ENCODE measurements at places on chromosomes 11 and 22.

DNA sequence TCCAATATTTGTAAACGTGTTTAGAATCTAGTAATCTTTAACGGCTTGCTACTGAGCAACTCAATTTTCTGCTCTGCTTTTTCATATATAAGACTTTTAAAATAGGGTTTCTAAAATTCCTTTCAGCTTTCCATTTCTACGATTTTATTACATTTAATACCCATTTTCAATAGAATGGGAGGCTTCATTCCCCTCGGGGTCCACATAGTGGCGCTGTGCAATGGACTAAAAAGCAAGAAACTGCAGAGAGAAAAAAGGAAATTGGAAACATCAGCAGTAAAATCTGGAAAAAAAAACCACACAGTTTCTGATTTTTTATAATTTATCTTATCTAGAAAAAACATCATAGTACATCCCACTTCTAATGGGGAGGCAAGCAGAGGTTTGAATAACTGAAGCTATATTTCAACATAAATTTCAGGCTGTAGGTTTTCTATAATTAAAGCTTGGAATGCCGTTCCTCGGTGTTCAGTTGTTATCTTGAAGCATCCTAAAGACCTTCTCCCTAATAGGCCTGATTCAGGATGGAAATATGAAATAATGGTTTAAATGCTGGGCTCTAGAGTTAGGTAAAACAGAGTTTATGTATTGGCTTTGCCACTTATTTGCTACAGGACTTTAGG, 18.7 kb upstream of the JHY start:
- DNase-seq: no peak

DNA sequence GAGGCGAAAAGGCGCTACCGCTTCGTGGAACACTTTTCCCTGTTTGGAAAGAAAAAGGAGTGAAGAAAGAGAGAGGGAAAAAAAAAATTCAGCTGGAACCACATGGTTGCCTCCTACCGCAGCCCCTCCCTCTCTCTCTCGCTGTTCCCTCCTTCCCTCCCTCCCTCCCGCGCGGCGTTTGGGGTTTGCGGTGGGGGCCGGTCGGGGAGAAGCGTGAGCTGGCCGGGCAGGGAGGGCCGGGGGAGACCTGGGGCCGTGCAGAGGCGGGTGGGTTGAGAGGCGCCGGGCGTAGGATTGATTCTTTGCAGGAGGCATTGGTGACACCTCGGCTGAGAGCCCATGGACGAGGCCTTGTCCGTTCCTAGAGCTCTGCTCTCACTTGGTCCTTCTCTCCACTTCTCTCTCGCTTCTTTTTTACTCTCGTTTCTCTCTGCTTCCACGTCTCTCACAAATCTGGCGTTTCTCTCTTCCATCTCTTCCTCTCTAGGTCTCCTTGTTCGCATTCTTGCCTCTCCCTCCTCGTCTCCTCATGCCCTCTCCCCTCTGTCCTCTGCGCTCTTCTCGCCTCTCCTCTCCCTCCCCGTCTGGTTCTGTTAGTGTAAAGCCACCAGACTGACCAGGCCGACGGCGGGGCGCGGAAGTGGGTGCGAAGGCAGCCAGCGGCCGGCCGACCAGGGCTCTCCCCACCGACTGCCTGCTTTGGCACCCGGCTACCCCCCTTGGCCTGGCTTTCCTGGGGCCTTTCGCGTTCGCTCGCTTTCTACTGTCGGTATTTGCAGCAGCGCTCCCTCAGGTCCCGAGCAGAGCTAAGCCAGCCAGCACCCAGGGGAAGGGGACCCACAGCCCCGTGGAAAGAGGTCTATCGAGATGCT, at the start of gene CLMP:
Gene CLMP, minus strand, starts transcription at position 61 of the 872 bp plus-strand sequence. CDS start 308 bp downstream, outside the sequence.
- DNase-seq: no peak

- DNase-seq: peak; percentile 16
Measured at GRCh38 chr22:17213976-17214375, 5.3 kb downstream of the ADA2 start.

DNA sequence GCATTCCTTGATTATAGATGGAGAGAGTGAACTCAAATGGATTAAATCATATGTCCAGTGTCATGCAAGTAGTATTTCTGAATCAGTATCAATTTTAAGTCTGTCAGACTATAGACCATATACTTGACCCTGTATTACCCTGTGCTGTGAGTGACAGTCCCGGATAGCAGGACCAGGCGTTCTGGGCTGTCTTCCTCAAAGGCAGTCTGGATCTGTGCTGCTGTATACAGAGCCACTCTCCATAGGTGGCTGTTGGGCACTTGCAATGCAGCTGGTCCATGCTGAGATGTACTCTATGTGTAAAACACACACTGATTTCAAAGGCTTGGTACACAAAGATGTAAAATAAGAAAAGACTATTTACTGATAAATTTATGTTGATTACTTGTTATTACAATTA, 294.3 kb downstream of the OPCML start:
- DNase-seq: no peak

DNA sequence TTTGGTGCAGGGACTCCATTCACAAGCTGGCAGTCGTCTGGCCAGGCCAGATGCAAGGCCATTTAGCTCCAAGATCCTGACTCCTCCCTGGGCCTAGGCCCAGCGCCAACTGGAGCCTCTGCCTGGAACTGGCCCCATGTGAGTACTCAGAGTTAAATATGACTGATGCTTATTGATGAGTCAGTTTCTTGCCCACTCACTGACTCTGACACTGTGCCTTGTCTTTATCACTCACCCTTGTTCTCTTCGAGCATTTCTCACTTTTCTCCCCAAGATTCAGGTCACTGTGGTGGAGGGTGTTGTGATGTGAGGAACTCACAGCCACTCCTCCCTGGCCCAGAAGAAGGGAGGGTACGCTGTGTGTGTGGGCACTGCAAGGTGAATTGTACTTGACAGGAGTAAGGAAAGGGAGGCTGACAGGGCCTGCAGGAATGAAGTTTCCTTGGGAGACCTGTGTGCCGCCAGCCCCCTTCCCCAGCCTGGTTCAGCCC, 23.2 kb upstream of the ST3GAL4 start:
- DNase-seq: peak; percentile 19

Data from nucleus accumbens (tissue), 56 donors.